ENCODE measurements at places on chromosomes 1 and 21.

- no peak for DNase-seq
Observed at GRCh38 chr1:74235153-74235552, at the start of gene TNNI3K. TNNI3K (plus strand) TSS chr1:74235387; CDS start chr1:74235452, 65 bp downstream.

GRCh38 chr1:205595435-205595834 is 36.4 kb downstream of the ELK4 start:
- DNase-seq: no peak

- DNase-seq: no peak
Observed at GRCh38 chr1:243270097-243270864, 14.4 kb downstream of the SDCCAG8 start.

DNA sequence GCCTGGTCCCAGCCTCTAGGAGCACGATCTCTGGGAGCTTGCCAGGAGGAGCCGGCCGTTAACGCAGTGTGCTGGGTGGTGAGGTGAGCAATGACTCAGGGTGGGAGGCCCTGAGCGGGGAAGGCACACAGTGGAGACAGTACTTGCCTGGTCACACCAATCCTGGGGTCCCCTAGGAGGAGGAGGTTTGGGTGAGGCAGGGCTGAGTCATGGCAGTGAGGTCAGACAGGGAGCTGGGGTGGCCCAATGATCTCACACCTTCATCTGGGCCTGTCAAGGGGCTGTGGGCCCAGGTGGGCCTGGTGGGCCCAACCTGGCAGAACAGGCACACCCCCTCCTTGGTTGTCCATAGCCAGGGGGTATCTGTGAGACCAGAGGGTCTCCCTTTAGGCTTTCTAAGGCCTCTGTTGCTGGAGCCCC is 8.6 kb upstream of the EDN2 start:
- no peak for DNase-seq

- no peak for DNase-seq
Observed at GRCh38 chr1:72483846-72484357, 201.6 kb upstream of the NEGR1 start.

GRCh38 chr1:210377731-210378333 is 49.1 kb downstream of the HHAT start:
- no peak for DNase-seq

DNA sequence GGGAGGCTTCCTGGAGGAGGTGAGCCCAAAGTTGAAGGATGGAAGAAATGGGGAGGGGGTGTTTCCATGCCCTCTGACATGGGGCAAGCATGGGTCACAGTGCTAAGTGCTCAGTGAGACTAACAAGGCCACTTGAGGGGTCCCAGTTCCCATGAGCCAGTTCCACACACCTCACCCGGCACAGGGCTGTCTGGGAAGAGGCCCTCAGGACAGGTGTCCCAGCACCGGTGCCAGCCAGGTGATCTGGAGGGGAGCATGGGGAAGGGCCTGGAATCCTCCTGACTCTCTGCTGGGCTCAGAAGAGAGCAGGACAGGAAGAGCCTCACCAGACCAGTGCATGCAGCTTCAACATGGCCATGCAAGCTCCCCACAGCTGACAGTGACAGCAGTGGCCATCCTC is 294.7 kb upstream of the VAMP3 start:
- no peak for DNase-seq

DNA sequence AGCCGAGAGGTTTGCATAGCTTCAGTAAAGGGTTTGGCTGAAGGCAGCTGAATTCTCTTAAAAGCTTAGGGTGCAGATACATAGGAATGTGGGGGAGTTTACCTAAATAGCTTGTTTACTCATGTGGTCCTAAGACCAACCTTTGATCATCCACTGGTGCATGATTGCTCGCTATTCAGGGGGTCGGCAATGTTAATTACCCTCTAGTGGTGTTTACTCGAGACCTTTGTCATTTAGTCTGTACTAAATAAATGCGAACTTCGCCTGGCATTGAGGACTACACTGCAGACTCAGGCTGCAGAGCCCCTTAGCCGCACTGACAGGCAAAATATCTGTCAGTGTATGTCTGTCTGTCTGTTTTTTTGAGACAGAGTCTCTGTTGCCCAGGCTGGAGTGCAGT is 31.8 kb downstream of the TMEM63A start:
- DNase-seq: no peak

GRCh38 chr1:207504438-207504837 is 8.5 kb downstream of the CR1 start:
- DNase-seq: no peak

- no peak for DNase-seq
Observed at GRCh38 chr1:2133879-2134215, 60.7 kb downstream of the FAAP20 start.

DNA sequence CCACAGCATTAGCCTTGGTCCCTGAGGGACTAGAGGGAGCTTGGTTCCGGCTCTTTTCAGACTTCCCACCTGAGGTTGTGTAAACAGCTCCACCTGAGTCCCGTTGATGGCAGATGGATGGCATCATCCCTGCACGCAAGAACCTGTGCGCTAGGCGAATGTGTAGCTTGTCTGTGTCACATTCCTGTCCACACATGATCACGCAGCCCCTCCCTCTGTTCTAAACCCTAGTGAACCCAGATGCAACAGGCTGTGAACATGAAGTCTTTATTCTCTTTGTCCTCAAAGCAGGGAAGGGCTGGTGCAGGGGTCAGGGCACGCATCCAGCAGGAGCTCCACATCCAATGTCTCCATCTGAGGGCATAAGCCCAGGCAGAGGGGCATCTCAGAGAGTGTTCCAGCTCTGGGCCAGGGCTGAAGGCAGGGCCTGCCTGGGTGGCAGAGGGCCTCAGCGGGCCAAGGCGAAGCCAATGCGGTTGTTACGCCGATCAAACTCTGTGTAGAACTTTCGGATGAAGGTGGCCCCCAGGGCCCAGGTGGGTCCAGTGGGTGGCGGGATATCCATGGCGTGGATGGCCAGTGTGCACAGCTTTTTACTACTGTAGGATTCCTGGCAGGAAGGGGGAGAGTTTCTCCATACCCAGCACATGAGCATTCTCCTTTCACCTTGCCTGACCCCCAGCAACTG is 2.9 kb upstream of the ETNK2 start:
- DNase-seq: no peak

All from heart right ventricle (tissue), 16 donors.